Astrocyte of the spinal cord (primary cell): ENCODE measurements at places on chromosomes 4 and X.

- DNase-seq: no peak
Observed at GRCh38 chr4:186201535-186202230, 10.3 kb downstream of the CYP4V2 start.

DNA sequence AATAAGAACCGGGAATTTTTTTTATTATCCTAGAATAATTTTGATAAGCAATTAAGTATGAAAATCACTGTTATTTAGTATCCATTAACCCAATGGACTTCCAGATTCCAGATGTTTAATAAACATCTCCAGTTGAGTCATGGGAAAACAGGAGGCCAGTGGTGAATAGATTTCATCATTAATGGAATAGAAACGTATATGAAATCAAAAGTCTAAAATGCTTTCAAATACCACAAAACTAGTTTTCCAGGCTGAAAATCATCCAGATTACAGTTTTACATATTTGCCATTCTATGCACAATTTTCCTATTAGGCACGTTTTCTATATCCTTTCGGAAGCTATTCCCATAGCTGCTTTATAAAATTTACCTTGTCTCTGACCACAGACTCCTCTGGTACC is 35.0 kb downstream of the IRF2 start:
- no peak for DNase-seq

GRCh38 chrX:65576160-65576559 is 41.6 kb upstream of the LAS1L start:
- no peak for DNase-seq

DNA sequence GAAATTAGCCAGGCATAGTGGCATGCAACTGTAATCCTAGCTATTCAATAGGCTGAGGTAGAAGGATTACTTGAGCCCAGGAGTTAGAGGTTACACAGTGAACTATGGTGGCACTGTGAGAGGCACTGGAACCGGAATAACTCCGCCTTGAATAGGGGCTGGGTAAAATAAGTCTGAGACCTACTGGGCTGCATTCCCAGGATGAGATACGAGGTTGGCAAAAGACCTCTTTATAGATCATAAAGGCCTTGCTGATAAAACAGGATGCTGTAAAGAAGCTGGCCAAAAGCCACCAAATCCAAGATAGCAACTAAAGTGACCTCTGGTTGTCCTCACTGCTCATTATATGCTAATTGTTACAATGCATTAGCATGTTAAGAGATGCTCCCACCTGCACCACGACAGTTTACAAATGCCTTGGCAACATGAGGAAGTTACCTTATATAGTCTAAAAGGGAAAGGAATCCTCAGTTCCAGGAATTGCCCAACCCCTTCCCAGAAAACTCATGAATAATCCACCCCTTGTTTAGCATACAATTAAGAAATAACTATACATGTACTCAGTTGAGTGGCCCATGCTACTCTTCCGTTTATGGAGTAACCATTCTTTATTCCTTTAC is 88.6 kb downstream of the CENPC start:
- DNase-seq: no peak

DNA sequence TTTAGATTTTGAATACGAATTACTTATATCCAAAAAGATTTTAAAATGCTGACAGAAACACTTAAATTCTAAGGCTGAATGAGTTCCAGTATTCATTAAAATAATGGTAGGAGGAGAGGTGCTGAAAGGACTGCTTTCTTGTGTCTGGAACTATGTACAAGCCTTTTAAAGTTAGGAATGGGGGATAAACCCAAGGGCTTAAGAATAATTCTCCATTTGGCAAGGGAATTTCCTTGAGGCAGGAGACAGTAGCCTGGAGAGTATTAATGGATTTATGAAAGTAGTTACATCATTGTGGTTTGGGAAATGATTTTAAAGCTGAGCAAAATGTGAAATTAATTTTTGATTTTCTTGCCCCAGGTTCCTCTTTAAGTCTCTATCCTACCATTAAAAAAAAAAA is 266.5 kb upstream of the KCNIP4 start:
- DNase-seq: no peak

DNA sequence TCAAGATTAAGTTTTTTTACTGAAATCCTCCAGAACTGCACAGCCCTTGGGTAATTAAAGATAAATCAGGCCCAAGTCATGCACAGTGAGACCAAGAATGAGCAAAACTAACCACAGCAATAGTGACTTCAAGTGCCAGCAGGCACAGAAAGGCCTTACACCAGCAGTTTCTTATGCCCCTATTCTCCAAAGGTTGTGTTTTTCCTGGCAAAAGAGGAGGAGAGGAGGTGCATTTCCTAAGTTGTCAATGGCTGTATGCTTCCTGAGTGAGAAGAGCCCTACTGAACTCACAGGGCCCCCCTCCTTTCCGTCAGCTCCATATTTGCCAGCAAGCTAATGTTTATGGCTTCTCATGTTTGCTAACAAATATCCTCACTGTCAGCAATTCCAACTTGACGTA is 418.7 kb upstream of the INTU start:
- DNase-seq: peak; percentile 36

DNA sequence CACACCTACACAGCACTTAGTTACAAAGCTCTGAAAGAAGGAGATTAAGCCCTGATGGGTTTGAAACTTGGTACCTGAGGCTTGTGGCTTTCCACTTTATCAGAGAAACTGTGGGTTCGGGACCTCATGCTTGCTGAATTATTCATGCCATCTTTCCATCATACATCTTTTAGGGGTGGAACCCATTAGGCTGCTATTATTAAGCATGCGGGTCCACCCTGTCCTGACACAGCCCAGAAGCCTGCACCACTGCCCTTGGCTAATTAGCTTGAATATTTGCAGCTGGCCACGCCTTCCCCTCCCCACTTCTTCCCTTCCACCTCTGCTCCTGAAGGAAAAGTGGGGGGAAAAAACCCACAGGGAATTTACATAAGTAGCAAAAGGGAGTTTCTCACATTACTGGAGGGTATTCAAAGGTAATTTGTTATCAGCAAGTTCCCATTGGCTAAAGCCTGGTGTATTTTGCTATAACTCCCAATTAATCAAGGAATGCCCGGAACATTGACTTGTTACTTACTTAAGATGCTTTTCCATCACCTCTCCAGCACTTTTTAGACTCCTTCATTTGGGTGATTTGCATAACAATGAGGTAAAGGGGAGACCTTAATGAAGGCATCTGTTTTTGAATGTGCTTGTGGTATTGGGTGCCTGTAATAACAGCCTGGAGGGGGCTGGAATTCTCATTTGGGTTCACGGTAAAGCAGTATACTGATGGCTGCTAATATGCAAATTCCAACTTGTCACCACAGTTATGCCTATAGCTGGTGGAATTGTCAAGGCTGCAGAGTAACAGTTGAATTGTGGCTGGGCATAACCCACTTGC is 231.7 kb upstream of the GATB start:
- DNase-seq: no peak

- DNase-seq: no peak
Observed at GRCh38 chr4:152665691-152666395, 14.0 kb downstream of the TMEM154 start.

- DNase-seq: no peak
Observed at GRCh38 chr4:40878548-40879055, 128.8 kb downstream of the NSUN7 start.

- no peak for DNase-seq
Observed at GRCh38 chr4:6539009-6539764, 35.8 kb upstream of the MAN2B2 start.

DNA sequence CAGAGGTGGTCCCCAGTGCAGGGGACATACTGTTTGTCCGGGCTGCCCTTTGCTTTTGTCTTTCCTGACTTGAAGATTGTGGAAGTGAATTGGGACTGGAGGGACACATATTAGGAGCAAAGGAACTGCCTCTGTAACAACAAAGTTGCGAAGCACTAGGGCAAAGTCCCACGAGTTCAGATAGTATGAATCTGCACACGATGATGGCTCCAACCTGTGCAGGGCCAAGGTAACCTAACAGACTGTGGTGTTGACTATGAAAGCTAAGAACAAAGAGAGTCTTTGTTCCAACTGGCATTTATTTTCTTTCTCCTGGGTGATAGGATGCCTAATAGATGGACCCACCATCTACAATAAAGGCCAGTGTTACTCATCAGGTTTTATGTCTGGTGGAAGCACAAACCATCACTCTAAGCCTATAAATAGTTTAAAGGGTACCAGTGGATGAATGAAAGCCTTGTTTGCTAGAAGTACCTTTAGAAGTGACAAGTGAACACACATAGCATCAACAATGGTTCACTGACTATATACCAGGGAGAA is 71.8 kb downstream of the TMA16 start:
- no peak for DNase-seq

- DNase-seq: peak; percentile 78
Observed at GRCh38 chr4:23877758-23878229, 12.1 kb downstream of the PPARGC1A start.

DNA sequence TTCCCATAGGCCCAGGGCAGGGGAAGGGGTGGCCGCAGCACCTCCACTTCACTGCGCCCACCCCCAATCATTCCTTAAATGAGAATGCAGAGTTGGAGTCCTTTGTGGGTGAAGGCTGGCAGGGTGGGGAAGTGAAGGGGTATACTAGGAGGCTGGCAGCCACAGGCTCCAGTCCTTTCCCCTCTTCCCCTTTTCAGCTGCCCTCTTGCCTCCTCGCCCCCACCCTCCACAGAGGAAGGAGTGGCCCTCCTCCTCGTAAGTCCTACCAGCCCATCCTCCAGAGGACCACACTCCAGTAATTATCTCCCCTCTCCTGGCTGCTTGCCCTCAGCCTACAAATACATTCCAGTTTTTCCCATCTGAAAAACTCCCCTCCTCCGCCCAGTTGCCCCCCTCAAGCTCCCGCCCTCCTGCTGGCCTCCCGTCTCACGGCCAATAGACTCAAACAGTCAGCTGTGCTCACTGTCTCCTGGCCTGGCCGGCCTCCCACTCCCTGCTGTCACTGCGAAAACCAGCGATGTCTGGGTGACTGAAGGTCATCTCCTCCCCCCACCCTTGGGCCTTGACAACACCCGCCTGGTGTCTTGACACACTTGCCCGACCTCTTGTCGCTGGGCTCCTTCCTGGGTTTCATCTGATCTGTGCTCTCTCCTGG is 38.8 kb downstream of the EFNB1 start:
- peak; percentile 7 for DNase-seq

DNA sequence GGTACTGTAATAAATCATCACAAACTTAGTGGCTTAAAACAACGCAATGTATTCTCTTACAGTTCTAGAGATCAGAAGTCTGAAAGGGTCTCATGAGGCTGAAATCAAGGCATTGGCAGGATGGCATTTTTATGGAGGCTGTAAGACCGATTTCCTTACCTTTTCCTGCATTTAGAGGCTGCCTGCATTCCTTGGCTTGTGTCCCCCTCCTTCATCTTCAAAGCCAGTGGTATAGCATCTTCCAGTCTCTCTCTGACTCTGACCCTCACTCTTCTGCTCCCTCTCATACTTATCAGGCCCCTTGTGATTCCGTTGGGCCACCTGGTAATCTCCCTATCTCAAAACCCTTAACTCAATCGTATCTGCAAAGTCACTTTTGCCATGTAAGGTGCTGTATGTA is 258.2 kb upstream of the JADE1 start:
- DNase-seq: no peak

- no peak for DNase-seq
Observed at GRCh38 chr4:54581807-54582206, 76.0 kb upstream of the KIT start.

GRCh38 chr4:37715889-37716402 is 29.8 kb upstream of the RELL1 start:
- DNase-seq: peak; percentile 57

- no peak for DNase-seq
Observed at GRCh38 chr4:173573286-173573685, 43.3 kb upstream of the HAND2 start.

DNA sequence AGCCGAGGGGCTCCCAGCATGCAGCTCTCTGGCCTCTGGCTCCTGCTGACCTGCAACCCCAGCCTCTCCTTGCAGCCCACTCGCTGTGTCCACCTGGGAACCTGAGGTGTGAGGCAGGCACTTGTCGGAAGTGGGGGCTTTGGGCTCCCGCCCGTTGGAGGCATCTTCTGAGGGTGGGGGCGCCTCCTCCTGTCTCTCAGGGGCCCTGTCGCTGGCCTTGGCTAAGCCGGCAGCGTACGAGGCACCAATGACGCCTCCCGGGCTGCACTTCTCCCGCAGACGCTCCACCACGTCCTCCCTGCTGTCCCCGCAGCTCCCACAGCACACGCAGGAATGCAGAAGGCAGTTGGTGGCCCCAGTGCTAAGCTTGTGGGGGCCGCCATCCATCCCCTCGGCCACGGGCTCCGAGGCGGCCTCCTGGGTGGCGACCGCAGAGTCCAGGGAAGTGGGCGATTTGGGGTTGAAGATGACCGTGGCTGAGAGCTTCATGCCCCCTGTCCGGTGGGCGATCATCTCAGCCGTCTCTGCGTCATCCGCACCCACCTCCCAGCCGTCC is 42.5 kb upstream of the MXD4 start:
- DNase-seq: no peak

- DNase-seq: peak; percentile 12
Observed at GRCh38 chrX:68930542-68931317, 101.9 kb downstream of the EFNB1 start.

DNA sequence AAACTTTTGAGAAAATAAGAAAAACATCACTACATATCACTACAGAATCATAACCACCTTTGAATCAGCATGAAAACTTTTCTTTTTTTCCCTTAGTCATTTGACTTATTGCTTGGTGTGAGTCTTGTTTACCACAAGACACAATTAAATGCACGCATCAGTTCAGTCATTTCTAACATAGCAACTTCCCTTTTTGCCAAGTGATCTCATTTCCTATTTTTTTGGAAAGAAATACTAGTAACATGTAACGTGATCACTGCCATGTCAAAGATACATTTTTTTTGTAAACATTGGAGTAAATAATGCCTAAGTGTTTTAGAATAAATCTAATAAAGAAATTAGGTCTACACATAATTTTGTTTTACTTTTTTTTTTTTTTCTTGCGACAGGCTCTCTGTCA is 5.1 kb upstream of the CXCL8 start:
- peak; percentile 50 for DNase-seq

DNA sequence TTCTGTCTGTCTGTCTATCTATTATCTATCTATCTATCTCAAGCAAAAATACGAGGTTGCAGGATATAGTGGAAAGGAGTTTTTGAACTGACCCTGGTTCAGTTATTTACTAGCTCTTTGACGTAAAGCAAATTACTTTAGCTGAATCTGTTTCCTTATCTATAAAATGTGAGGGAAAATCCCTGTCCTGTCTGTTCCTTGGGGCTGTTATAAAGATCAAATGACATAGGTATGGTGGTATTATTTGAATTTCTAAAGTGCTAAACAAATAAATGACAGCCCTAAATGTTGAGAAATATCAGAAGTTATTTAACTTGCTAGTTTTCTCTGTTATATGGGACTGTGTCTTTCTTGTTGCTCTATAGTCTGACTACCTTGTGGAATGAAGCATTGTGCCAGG is 55.0 kb downstream of the MAGEC1 start:
- DNase-seq: no peak

GRCh38 chr4:138671606-138672084 is 343.9 kb upstream of the NOCT start:
- DNase-seq: no peak

GRCh38 chr4:5712517-5712916 is 1.5 kb downstream of the EVC start:
- peak; percentile 75 for DNase-seq

GRCh38 chr4:148443512-148444295 is 1.5 kb upstream of the NR3C2 start:
- DNase-seq: no peak
